ENCODE measurements at places on chromosomes 2 and 18.
A peak's percentile ranks its signal among the peaks of the same experiment; 100 is the strongest.

DNA sequence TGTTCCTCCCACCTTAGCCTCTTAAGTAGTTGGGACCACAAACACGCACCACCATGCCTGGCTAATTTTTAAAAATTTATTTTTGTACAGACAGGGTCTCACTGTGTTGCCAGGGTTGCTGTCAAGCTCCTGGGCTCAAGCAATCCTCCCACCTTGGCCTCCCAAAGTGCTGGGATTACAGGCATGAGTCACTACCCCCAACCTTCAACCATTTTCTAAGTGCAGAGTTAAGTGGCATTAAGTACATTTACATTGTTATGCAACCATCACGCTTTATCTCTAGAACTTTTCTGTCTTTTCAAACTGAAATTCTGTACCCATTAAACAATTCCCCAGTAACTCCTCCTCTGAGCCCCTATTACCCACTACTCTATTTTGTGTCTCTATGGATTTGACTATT, 45.9 kb upstream of the AFF3 start:
- DNase-seq: no peak

GRCh38 chr2:191791953-191792560, 54.8 kb downstream of the CAVIN2 start:
- no peak for DNase-seq

- DNase-seq: no peak
These were observed 34.9 kb downstream of the SULT1C2 start for GRCh38 chr2:108323619-108324018.

GRCh38 chr2:66509326-66509811, 74.4 kb downstream of the MEIS1 start:
- DNase-seq: no peak

DNA sequence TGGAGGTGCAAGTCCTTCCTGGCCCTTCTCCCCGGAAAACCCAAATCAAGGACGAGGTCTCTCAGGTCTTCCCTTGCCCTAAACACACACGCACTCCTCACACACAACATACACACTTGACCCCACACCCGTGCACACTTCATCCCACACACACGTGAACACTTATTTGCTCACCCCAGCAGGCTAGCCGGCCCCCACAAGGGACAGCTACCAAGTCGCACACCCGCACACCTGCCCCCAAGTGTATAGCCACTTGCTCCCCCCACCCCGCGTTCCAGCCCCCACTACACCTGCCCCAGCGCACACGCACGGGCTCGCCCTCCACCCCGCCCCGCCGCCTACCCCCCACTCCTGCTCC, 359 bp downstream of the TGFBRAP1 start:
- no peak for DNase-seq

- no peak for DNase-seq
These were observed 23.7 kb downstream of the PLEK start for GRCh38 chr2:68388772-68389171.

GRCh38 chr2:165803123-165803760, 9.2 kb upstream of the GALNT3 start:
- DNase-seq: peak; percentile 52

DNA sequence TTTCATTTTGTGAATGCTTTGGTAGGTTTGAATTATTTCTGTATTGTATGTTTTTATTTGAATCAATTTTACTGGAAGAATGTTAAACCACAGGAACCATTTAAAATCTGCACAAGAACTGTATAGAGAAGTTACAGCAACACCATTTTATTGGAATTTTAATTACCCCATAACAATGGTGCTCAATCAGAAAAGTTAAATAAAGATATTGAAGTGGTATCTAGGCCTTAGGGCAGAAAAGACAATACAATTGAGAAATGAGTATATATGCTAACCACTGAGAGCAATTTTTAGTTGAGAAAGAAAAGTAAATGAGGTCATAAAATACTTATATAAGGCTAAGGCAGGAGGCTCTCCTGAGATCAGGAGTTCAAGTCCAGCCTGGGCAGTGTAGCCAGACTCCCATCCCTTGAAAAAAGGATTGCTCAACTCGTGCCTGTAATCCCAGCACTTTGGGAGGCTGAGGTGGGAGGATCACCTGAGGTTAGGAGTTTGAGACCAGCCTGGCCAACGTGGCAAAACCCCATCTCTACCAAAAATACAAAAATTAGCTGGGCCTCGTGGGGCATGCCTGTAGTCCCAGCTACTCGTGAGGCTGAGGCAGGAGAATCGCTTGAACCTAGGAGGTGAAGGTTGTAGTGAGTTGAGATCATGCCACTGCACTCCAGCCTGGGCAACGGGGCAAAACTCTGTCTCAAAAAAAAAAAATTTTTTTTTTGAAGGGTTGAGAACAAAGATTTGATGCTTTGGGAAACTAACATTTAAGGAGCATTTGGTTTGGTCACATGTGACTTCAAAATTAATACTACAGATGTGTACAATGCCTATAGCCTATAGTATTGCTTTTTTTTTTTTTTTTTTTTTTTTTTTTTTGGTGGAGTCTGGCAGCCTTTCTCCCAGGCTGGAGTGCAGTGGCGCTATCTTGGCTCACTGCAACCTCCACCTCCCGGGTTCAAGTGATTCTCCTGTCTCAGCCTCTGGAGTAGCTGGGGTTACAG, 212.9 kb upstream of the STON1 start:
- DNase-seq: no peak

DNA sequence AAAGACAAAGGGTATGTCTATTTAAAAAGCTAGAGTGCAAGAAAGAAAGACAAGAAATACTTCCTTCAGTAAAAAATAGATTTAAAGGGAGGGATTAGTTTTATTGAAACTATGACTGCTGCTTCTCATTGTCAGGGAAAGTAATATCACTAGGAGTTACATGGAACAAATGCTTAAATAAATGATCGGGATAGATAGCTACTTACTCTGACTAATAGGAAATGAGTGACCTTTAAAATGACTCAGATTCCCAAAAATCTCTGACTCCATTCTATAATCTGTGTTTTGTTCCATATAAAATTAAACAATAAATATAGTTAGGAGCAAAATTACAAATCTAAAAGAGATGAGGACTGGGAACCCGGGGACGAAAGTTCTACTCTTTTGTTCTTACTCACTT, 669.3 kb downstream of the NR4A2 start:
- DNase-seq: no peak

GRCh38 chr2:38601463-38602135, 1.1 kb downstream of the HNRNPLL start:
- no peak for DNase-seq

GRCh38 chr2:114009205-114009944, 119.5 kb downstream of the ACTR3 start:
- no peak for DNase-seq

DNA sequence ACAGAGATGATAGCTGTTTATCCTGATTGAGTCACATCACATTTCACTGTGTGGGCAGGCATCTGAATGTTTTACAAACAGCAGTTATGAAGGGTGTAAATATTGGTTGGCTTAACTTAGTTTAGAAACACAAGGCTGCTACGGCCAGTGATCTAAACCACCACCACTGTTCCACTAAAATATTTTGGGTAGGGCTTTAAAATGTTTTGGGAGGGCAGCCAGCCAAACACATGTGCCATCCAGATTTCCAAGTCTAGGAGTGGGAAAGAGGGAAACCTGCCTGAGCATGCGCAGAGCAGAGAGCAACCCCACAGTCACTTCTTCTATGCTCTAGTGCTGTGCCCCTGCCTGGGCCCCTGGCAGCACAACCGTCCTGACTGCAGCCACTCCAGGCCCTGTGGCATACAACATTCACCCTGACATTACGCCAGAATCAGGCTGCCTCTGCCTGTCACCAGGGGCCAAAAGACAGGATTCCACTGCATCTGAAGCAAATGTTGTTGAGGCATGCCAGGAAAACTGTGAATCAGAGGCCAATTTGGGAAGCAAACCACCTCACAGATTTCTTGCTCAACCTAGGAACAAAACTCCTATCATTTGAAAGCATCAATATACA, 74.8 kb upstream of the COL5A2 start:
- DNase-seq: no peak

GRCh38 chr2:216463148-216463547, 35.5 kb upstream of the RPL37A start:
- no peak for DNase-seq

- DNase-seq: peak; percentile 18
These were observed 37.7 kb downstream of the PIK3C3 start for GRCh38 chr18:41992703-41993102.

- no peak for DNase-seq
These were observed 152.9 kb downstream of the SPP2 start for GRCh38 chr2:234203135-234203984.

- DNase-seq: no peak
These were observed 19.4 kb upstream of the ACVR1 start for GRCh38 chr2:157895531-157895930.

DNA sequence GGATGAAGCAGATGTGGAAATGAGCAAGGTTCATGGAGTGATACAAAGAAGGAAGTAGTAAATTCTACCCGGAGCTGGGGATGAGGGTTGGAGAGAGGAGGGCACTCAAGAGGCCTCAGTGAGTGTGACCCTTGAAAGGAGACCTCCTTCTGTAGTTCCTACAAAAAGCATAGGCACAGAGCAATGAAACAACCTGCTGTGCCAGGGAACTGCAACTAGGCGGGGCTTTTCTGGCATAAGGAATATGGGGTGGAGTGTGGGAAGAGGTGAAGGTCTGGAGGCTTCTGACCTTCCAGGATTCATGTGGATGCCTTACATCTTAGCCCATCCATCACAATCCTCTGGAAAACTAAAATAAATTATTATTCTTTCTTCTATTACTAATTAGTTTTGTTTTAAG, 25.5 kb upstream of the PGAP1 start:
- DNase-seq: no peak

DNA sequence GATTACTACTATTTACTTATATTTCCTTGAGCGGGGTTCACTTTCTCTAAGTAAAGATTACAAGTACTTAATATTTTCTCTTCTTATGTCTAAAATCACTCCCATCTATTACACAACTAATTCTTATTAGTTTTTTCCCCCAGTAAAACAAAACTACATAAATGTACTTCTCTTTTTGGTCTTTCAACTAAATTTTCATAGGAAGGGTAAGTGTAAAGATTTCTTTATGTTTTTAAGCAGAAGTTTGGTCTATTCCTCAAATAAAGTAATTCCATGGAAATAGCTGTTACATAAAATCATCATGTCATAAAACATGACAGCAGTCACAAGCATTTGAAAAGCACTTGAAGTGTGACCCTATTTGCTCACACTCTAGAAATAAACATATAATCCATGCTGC, 249.0 kb downstream of the ZEB2 start:
- no peak for DNase-seq

DNA sequence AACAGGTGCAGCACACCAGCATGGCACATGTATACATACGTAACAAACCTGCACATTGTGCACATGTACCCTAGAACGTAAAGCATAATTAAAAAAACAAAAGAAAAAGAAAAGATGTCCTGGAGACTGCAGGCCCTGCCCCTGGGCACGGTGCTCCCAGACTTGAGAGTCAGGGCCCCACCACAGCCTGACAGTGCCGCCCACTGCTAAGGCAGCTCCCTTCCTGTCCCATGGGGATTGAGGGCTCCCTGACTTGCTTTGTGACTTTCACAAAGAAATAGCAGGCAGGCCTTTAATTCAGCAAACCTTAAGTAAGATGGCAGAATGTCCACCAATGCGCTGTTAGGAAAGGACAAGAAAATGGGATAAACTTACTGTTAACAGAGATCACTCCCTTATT, 116.8 kb downstream of the NDUFA10 start:
- DNase-seq: no peak

All from GF-D8 (cell line).